Stimulated activated CD4-positive, alpha-beta T cell treated with anti-CD3 and anti-CD28 coated beads, Interleukin-12 subunit alpha, Interleukin-12 subunit beta, amount 100 ng/mL, for 24 hours (primary cell): ENCODE measurements at places on chromosomes 4 and X.
A peak's percentile ranks its signal among the peaks of the same experiment; 100 is the strongest.

DNA sequence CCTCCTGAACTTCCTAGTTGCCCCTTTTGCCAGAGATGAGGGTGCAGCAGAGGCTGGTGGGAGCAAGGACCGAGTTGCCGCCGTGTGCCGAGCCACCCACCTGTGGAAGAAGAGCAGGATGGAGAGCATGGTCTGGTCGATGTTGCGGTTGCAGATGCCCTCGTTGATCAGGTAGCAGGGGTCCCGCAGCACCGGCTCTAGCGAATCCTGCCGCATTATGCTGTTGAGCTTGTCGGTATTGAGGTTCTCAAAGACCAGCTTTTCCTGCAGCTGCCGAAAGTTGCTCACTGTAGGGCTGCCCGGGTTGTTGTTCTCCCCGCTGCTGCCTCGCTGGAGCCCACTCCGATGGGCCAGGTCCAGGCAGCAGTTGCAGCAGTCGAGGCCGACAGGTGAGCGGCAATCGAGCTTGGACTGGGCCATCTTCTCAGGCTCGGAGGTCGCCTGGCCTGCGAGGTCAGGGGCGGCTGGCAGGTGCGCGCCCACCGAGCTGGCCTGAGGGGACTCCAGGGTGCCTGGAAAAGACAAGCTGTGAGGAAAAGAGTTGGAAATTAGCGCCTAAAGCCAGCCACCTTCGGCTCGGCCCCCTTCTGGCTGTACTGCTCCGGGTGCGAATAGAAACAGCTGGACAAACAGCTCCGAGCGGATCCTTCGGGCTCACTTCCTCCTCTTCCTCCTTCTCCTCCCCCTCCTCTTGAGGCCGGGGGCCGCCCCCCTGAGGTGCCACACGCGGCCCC, 420 bp downstream of the TSC22D3 start:
- no peak for DNase-seq

DNA sequence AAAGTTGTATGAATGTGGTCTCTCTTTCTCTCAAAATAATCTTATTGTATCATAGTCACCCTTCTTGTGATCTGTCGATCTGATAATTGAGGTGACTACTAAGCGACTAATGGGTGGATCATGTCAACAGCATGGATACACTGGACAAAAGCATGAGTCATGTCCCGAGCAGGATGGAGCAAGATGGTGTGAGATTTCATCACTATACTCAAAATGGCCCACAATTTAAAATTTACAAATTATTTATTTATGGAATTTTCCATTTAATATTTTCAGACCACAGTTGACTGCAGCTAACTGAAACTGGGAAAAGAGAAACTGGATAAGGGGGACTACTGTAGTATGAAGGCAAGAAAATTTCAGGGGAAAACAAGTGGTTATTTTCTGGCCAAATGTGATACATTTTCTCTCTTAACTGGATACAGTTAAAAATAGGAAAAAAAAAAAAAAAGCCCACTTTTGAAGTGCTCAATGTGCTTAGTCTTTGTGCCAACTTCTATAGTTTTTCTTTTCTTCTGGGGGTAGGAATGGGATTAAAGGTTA, 25.3 kb downstream of the FAM241A start:
- DNase-seq, result no peak

GRCh38 chr4:47720787-47721186, 117.1 kb downstream of the CORIN start:
- no peak for DNase-seq

- no peak for DNase-seq
Observed at GRCh38 chr4:14841801-14842768, 160.2 kb upstream of the CPEB2 start.

DNA sequence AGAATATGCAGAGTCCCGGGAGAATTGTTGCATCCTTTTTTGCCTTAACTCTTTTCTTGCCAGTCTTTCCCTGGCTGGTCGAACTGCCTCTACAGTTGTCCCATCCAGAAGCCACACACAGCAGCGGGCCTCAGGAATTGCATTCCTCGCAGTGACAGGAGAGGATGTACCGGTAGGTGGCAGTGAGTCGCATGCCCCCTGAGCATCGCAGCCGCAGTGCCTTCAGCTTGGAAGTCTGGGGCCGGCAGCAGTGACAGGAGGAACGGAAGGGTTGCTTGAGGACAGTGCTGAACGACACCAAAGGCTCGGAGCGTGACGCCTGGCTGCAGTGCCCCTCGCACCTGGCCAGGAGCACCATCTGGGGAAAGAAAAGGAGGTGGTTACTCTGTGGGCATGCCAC, 23.5 kb downstream of the NDP start:
- DNase-seq, result peak; percentile 2

- no peak for DNase-seq
Observed at GRCh38 chr4:19982556-19982955, 269.1 kb upstream of the SLIT2 start.

DNA sequence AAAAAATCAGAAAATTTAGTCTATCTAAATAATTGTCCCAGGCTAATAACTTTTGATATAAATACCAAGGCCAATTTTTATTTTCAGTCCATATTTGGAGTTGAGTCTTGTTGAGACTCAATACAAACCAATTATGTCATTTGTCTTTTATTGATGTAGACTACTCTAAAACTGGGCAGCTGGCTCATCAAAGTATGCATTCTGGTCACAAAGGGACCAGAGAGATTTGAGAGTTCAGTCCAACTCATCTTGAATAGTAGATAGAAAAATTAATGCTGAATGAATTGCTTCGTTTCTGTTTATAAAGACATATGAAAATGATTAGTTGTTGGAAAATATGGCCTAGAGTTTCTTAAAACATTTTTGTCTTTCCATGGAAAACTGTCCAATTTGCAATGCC, 412.5 kb upstream of the KLHL4 start:
- no peak for DNase-seq

- no peak for DNase-seq
Observed at GRCh38 chr4:5752376-5753184, 41.6 kb downstream of the EVC start.

- DNase-seq, result no peak
Observed at GRCh38 chrX:15718283-15718970, 19.6 kb upstream of the CA5B start.

DNA sequence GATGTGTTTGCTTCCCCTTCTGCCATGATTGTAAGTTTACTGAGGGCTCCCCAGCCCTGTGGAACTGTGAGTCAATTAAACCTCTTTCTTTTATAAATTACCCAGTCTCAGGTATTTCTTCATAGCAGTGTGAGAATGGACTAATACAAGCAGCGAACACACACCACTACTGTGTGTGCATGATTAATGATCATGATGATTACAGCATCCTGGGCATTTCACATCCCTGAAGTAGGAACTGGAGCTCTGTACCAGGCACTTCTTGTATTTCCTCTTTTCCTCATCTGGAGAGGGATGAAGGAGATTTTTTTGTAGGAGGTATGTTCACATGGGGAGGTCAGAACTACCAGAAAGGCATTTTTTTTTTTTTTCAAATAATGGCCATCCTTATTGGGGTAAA, 60.8 kb downstream of the PPM1K start:
- no peak for DNase-seq
